ENCODE measurements at places on chromosomes 2 and 18.

- DNase-seq, result no peak
Observed at GRCh38 chr2:23590241-23590869, 205.4 kb downstream of the KLHL29 start.

DNA sequence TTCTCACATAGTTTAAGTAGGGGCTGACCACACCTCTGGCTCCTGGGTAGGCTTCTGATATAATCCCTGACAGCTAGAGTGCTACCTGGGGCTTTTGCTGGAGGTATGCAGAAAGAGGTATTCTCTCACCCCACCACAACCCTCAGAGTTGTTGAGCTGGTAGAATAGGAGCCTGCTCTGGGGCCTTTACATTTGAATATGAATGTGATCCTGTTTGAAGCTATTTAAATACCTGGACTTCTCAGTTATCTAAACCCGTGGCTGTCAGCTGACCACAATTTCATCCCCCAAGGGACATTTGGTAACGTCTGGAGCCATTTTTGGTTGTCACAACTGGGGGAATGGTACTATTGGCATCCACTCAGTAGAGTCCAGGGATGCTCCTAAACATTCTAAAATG lies 669.1 kb downstream of the SATB2 start:
- DNase-seq, result no peak

- DNase-seq, result no peak
Observed at GRCh38 chr2:212428681-212429478, 109.7 kb downstream of the ERBB4 start.

DNA sequence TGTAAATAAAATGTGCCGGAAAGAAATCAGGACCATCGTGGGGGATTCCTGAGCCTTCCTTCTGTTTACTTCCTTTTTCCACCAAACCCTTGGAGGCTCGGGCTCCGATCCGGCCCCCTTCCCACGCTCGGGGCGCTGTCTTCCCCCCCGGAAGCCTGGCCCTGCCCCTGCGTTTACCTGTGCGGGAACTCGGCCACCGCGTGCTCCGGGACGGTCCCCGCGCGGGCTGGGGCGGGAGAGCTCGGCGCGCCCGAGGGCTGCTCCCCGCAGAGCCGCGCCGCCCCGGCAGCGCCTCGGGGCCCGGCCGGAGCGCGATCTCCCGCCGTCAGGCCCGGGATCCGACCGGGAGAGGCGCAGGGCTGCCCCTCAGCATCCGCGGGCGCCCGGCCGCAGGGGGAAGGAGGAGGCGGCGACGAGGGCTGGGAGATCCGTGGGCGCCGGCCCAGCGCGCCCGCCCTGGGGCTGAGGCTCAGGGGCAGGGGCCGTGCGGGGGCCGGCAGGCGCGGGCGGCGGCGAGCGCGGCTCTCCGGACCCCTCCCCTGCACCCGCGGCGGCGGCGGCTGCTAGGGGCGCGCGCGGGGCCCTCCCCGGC lies 435 bp downstream of the ADCY3 start:
- peak; percentile 18 for DNase-seq

DNA sequence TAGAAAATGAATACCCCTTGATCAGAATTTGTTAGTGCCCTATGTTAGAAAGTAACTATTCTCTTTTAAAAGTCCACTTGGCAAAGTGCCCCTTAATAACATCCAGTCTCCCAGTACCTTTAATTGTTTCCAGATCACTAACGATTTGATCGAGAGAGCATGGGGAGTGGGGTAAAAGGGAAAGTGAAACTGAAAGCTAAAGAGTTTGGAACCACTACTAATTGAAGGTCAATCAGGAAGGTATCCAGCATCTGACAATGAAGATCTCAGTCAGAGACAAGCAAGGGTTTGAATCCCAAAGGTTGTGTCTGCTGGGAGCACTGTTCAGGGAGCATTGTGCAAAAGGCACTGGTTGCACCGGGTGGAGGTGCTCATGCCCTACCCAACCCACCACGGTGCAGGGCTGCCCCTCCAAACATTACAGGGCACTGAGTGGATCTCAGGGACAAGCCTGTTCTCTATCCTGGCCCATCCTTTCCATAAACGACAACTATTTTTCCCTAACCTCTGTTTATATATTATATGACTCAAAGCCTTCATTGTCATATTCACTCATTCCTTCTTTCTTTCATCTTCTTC lies 14.6 kb upstream of the RIT2 start:
- DNase-seq, result peak; percentile 47

GRCh38 chr2:26273501-26273900 lies 28.8 kb downstream of the HADHB start:
- no peak for DNase-seq

- DNase-seq, result no peak
Observed at GRCh38 chr2:18474700-18475099, 85.8 kb downstream of the RDH14 start.

- peak; percentile 4 for DNase-seq
Observed at GRCh38 chr18:40258311-40258710, 1696.7 kb upstream of the PIK3C3 start.

DNA sequence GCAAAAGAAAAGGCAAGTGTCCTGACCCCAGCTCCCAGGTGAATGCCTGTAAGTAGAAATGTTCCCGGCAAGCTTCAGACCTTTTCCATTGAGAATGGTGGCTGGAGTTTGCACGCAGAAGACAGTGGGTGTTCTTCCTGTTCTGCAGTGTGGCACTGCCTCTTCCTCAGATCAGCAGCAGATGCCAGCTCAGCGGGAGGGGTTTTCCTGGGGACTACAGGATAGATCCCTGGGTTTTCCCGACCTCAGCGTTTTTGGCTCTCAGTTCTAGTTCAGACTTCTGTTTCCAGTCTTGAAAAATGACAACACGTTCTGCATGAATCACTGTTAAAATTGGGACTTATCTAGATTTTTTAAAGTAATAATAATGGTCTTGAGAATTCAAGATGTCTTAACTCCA lies 39.2 kb downstream of the GRHL1 start:
- no peak for DNase-seq

- DNase-seq, result no peak
Observed at GRCh38 chr2:64439194-64439593, 14.8 kb upstream of the LGALSL start.

- no peak for DNase-seq
Observed at GRCh38 chr2:72001937-72002690, 145.5 kb downstream of the CYP26B1 start.

GRCh38 chr2:99398303-99398702 lies 61.1 kb downstream of the EIF5B start:
- DNase-seq, result no peak

GRCh38 chr18:48915626-48916425 lies 34.9 kb downstream of the SMAD7 start:
- peak; percentile 40 for DNase-seq

GRCh38 chr2:201558665-201559064 lies 84.6 kb downstream of the TMEM237 start:
- no peak for DNase-seq

GRCh38 chr2:58054264-58054663 lies 7.7 kb downstream of the VRK2 start:
- peak; percentile 71 for DNase-seq

- DNase-seq, result peak; percentile 69
Observed at GRCh38 chr2:237475704-237476141, 11.3 kb upstream of the MLPH start.

DNA sequence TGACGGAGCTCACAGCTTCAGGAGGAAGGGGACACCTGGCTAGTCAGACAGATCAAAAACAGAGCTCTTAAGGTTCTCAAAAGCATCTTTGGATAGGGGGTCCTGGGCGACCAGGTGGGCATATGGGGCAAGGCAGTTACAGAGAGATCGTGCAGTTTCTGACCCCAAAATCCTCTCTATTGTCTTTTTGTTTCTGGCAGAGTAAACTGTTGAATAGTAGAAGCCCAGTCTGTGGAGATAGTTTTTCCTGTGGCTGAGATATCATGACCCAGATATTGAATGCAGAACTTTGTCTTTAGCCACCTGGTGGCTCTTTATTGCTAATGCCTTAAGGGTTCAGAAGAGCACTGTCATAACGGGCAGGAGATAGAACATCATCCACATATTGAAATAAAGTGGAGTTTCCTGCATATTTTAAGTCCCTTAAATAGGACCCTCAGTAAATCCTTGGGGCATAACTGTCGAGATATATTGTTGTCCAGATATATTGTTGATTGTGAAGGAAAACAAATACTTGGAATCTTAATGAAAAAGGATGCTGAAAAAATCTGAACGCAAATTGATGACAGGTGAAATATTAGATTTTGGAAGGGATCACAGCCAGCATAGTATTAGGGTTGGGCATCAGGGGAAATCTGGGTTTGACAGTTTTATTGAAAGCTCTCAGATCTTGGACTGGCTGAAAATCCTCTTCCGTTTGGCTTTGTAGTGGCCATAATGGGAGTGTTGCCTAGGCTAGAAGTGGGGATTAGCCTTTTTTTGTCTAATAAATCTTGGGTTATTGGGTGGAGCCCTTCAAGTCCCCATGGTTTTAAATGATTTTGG lies 14.1 kb upstream of the ZDBF2 start:
- peak; percentile 40 for DNase-seq

GRCh38 chr2:145040433-145040832 lies 520.5 kb upstream of the ZEB2 start:
- DNase-seq, result peak; percentile 77

GRCh38 chr2:120285056-120285455 lies 32.4 kb downstream of the RALB start:
- DNase-seq, result no peak

- no peak for DNase-seq
Observed at GRCh38 chr18:46019936-46020335, 52.1 kb downstream of the PSTPIP2 start.

- no peak for DNase-seq
Observed at GRCh38 chr2:71704131-71704561, 250.8 kb downstream of the DYSF start.

- DNase-seq, result peak; percentile 50
Observed at GRCh38 chr2:215002500-215002899, 135.9 kb downstream of the ABCA12 start.

DNA sequence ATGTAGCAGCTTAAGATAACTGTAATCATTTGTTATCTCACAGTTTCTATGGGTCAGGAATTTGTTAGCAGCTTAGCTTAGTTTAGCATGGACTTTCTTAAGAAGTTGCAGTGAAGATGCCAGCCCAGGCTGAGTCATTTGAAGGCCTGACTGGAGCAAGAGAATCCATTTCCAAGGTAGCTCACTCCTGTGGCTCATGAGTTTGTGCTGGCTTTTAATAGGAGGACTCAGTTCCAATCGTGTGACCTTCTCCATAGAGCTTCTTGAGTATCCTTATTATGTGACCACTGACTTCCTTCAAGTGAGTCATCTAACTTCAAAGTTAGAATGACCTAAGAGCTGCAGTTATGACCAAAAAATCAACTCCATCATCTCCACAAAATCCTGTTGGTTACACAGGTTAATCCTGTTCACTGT lies 1.4 kb downstream of the GPATCH11 start:
- peak; percentile 79 for DNase-seq

- DNase-seq, result no peak
Observed at GRCh38 chr2:126876631-126877030, 22.1 kb upstream of the TEX51 start.

GRCh38 chr2:229852565-229852964 lies 69.2 kb downstream of the TRIP12 start:
- DNase-seq, result peak; percentile 91

- peak; percentile 22 for DNase-seq
Observed at GRCh38 chr2:61125123-61125710, 36.8 kb upstream of the C2orf74 start.

- DNase-seq, result peak; percentile 97
Observed at GRCh38 chr2:201130524-201131186, 14.7 kb downstream of the CFLAR start.

GRCh38 chr2:99554238-99554637 lies 64.4 kb upstream of the REV1 start:
- DNase-seq, result no peak

GRCh38 chr18:74652392-74652988 lies 54.8 kb downstream of the ZNF407 start:
- DNase-seq, result peak; percentile 65

DNA sequence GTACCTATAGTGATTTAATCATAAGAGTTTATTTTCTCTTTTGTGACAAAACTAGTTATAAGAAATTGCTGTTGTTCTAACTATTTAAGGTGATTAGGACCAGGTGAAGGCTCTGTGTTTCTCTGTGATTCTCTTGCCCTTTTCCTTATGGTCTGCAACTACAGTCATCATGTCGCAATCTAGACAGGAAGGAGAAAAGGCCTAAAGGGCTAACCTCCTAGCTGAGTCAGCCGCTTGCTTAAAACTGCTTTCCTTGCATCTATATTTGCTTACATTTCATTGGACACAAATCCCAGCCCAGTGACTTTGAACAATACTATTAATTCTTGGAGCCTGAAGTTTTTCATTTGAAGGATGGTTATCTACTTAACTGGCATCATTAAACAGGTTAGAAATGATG lies 93.1 kb downstream of the PIK3C3 start:
- DNase-seq, result peak; percentile 97

DNA sequence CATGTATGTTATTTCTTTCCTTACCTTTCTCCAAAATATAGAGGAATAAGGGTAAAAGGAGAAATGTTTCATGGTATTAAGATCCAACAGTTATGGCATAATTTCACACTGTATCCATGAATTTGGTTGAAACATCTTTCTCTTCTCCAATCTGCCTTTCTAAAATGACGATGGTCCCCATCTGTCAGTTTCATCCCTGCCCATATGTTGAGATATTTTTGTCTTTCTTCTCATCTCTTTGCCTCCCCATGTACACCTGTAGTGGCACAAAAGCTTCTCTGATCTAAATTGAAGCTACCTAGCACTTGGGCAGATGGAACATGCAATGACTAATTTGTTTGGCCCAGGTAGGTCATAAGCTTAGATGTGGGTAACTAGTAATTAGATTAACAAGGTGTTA lies 90.7 kb upstream of the LRRTM1 start:
- DNase-seq, result no peak

DNA sequence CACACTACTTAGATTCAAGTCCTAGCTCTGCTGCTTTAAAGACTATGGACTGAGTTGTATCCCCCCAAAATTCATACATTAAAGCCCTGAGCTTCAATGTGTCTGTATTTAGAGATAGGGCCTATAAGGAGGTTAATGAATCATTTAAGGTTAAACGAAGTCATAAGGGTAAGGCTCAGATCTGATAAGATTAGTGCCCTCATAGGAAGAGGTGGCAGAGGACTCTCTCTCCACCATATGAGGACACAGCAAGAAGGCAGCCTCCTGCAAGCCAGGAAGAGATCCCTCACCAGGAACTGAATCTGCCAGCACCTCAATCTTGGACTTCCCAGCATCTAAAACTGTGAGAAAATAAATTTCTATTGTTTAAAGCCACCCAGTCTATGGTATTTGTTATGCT lies 3.1 kb upstream of the CYTIP start:
- DNase-seq, result no peak

- DNase-seq, result peak; percentile 98
Observed at GRCh38 chr18:67766930-67767329, 250.4 kb upstream of the DSEL start.

GRCh38 chr2:178723786-178724346 lies 83.4 kb downstream of the TTN start:
- no peak for DNase-seq
